ENCODE measurements at places on chromosomes 2 and 18.
A peak's percentile ranks its signal among the peaks of the same experiment; 100 is the strongest.

- DNase-seq: no peak
Measured at GRCh38 chr18:10563886-10564285, 38.1 kb downstream of the NAPG start.

- peak; percentile 34 for DNase-seq
Measured at GRCh38 chr2:47038656-47039488, 116.2 kb downstream of the STPG4 start.

- peak; percentile 64 for DNase-seq
Measured at GRCh38 chr2:69306822-69307578, 80.0 kb downstream of the GFPT1 start.

DNA sequence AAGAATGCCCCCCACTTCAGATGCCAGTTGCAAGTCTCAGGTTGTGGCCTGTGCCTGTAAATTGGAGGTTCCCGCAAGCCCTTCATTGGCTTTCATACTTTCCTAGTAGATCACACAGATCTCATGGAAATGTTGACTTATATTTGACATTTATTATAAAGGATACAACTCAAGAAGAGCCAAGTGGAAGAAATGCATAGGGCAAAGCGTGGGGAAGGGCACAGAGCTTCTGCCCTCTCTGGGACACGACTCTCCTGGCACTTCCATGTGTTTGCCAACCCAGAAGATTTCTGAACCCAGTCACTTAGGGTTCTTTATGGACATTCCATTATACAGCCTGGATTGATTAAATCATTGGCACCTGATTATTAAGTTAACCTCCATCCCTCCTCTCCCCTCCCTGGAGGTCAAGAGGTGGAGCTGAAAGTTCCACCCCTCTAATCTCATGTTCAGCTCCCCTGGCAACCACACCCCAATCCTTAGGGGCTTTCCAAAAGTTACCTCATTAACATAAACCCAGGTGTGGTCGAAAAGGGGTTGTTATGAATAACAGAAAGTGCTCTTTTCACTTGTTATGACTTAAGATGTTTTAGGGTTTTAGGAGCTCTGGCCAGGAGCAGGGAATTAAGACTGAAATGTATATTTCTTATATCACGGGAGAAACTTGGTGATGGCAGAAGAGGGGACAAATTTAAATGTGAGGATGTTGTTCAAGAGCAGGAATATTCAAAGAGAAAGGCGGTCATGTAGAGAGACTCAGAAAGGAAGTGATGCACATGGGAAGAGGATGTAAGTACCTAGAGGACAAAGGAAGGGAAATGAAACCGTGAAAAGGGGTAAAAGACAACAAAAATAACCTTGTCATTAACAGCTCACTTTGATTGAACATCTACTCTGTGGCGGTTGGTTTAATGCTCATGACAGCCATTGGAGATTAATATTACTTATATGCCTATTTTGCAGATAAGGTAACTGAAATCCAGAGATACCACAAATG is 31.8 kb downstream of the SP100 start:
- peak; percentile 36 for DNase-seq

GRCh38 chr2:190410166-190410565 is 2.0 kb downstream of the MFSD6 start:
- no peak for DNase-seq

DNA sequence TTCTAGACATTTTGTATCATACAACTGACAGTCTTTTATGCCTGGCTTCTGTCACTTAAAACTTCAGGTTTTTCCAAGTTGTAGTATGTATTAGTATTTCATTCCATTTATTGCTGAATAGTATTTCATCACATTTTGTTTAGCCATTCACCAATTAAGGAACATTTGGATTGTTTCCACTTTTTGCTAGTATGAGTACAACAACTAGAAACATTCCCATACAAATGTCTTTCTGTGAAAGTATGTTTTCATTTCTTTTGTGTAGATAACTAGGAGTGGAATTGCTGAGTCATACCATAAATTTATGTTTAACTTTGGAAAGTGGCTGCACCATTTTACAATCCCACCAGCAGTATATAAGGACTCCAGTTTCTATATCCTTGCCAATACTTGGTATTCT is 135.9 kb downstream of the ATAD2B start:
- no peak for DNase-seq

DNA sequence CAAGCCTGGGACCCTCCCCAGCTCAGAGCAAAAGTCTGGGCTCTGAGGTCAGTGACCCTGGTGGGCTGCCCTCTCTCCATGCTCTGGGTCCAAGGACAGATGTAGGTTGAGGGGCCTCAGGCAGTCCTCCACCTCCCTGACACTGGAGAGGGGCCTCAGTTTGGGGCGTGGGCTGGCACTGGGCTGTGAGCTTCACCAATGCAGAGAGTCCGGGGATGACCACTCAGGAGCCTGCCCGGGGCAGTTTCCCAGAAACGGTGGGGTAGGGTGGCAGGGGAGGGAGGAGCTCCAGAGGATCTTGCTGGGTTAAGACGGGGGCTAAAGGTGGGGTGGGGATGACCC is 40.5 kb upstream of the SMAD7 start:
- no peak for DNase-seq

- no peak for DNase-seq
Measured at GRCh38 chr18:45551142-45551815, 64.0 kb upstream of the SLC14A2 start.

GRCh38 chr2:60569680-60570111 is 16.2 kb upstream of the BCL11A start:
- no peak for DNase-seq

- peak; percentile 84 for DNase-seq
Measured at GRCh38 chr18:58615140-58616132, 13.5 kb downstream of the ALPK2 start.

DNA sequence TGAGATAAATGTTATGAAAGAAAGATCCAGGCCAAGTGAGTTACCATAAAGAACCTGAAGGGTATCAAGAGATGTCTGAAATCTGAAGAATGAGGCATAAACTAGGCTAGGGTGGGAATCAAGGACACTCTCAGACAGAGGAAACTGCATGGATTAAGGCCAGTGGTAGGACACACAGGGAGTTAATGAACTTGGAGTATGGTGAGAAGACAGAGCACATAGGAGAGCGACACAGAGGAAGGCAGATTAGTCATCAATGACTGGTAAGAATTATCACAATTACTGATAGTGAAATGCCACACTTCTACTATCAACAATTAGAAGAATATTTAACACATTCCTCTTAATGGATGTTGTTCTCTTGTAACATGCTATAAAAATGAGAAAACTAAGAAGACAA is 76.9 kb downstream of the TTC21B start:
- DNase-seq: no peak

GRCh38 chr2:18741895-18742732 is 152.7 kb upstream of the NT5C1B start:
- DNase-seq: no peak

GRCh38 chr2:128502200-128502599 is 183.5 kb upstream of the HS6ST1 start:
- no peak for DNase-seq

GRCh38 chr18:63664571-63664970 is 2.9 kb upstream of the SERPINB3 start:
- no peak for DNase-seq

GRCh38 chr2:37630301-37630700 is 41.1 kb downstream of the CDC42EP3 start:
- no peak for DNase-seq

- peak; percentile 78 for DNase-seq
Measured at GRCh38 chr2:97806738-97807618, 93.6 kb downstream of the ZAP70 start.

- DNase-seq: no peak
Measured at GRCh38 chr18:32879497-32879896, 106.7 kb upstream of the KLHL14 start.

DNA sequence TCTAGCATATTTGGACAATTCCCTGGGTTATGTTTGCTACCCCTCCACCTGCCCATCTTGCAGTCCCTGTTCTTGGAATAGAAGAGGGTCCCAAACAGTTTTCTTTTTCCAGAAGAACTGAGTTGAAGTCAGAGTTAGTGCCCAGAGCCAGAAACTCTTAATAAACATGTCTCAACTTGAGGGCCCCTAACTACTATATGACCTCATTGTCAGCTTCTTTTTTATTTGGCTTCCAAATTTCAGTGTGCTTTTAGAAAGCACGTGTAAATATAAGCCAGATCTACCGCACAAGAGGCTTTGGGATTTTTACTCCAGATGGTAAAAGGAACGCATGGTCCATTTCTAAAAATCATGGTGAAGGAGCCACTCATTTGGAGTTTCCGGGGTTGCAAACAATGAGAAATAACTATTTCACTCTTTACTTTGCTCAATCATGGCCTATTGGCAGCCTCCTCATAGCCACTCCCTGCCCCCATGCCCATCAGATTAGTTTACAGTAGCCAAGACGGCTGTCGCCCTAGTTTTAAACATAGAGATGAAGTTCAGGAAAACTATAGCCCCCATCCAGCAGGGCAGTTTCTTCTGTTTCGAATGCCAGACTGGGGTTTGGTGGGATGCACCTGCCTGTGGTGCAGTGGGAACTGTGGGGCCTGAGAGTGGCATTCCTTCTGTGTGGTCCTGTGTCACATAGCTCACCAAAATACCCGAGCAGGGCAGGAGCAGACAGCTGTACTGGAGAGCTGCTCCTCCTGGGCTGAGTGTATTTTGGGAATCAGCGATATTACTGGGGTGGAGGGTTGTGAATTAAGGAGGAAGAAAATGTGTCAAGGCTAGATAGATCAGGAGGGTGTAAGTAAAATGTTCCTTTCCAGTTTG is 1.7 kb downstream of the MAPRE3 start:
- DNase-seq: no peak

DNA sequence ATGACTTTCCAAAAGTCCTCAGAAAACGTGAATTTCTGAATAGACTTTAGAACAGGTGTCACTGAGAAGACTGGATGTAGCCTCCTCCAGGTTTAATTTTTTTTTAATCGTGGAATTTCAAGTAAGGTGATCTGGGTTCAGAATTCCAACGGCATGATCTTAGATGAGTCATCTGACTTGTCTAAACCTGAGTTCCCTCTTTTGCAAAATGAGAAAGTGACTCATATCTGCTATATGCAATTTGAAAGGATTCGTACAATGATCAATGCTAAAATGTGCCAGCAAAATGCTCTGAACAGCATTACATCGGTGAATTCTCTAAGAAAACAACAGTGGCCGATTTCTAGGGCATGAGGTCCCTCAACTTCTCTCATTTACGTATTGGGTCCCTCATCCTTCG is 69.1 kb upstream of the ZNF516 start:
- no peak for DNase-seq

- DNase-seq: no peak
Measured at GRCh38 chr2:113888641-113889470, 1.0 kb upstream of the ACTR3 start.

DNA sequence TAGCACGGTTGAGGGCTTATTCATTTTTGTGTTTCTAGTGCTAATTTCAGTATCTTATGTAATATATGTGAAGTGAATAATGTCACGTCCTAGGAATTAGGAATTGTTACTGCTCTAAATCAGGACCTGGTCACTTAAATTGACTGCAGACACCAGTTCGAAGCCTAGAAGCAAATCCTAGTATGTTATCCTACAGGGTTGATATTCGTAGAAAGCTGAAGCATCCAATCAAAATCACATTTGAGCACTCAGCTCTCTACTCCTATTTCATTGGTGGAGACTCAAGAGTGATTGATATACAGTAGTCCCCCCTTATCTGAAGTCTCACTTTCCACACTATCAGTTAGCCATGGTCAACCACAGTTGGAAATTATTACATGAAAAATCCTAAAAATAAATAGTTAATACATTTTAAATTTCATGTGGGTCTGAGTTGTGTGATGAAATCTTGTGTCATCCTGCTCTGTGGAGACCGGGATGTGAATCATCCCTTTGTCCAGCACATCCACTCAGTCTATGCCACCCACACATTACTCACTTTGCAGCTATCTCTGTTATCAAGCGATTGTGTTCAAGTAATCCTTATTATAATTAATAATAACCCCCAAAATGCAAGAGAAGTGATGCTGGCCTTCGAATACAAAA is 35.2 kb upstream of the SCN9A start:
- DNase-seq: no peak

DNA sequence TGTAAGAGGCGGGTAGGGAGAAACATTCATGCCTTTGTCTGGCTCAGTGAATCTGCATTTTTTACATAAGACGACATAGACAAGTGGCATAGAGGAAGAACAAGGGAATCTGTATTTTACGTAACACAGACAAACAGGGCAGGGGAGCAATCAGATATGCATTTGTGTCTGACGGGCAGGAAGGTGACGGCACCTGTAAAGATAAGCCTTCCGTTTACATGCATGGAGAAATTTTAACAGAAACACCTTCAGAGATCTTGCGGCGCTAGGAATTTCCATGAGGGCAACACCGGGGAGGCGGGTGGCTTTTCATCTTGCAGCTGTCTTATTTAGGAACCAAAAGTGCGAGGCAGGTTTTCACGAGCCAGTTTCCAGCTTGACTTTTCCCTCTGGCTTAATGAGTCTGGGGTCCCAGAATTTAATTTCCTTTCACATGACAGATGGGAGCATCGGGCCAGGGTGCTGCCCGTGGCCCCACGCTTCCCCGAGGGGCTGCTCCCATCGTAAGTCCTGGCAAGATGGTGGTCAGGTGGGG is 42.6 kb downstream of the RTP5 start:
- no peak for DNase-seq

DNA sequence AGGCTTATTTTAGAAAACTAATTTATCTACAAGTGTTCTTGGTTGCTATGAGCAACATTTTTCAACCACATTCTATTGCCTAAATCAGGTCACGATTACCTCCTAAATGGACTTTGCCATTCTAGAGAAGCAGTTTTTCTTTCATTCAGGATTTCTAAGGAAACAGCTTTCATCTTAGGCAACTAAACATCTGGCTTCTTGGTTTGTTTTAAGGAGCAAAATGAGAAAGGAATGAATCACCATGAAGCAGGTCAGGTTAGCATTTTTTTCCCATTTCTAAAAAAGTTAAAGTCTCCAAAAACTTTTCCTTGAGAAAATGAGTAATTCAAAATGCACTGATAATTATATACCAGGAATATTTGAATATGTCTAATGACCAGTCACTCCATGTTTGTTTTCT is 114.8 kb downstream of the GAREM1 start:
- no peak for DNase-seq

DNA sequence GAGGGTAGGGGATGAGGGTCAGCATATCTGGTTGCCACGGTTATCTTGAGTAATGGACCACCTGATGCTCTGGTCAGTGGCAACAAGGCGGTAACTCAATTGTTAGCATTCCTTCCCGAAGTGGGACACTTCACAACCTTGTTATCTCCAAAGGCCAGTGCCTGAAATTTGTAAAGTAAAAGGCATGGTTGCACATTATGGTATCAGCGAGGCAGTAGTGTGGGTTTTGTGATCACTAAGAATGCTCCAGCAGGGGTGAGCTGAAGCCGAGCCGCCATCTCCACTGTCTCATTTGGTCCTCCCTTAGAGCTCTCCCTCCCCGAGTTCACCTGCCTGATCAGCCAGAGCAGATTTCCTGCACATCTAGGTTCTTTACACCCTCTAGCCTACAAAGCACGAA is 50.5 kb upstream of the LGALSL start:
- DNase-seq: no peak

DNA sequence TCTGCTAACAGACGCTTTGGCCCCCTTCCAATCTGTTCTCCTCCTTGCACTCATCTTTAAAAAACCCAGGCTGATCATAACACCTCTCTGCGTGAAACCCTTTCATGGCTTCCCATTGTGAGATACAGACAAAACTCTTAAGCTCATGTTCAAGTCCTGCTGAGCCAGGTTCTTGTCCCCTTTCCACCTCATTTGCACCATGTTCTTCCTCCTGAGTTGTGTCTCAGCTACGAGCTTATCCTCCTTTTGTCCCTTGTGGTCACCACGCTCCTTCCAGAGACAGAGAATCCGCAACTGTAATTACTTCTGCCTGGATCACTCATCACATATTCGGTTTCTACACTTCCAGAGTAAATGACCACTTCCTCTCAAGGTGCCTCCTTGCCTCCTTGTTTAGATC is 238.8 kb downstream of the ACTR3 start:
- no peak for DNase-seq

Data from stimulated activated CD4-positive, alpha-beta T cell treated with anti-CD3 and anti-CD28 coated beads, Interleukin-1b, Interleukin-23, amount 100 ng/mL, for 48 hours (primary cell).